NCI-H1694 treated with DMSO at 0.1 percent for 48 hours (cell line): ENCODE measurements at places on chromosomes 11 and 22.

- DNase-seq = no peak
These were observed 11.8 kb upstream of the SELENOH start for GRCh38 chr11:57729479-57729878.

GRCh38 chr22:40423882-40424640 is 53.7 kb downstream of the SGSM3 start:
- no peak for DNase-seq

DNA sequence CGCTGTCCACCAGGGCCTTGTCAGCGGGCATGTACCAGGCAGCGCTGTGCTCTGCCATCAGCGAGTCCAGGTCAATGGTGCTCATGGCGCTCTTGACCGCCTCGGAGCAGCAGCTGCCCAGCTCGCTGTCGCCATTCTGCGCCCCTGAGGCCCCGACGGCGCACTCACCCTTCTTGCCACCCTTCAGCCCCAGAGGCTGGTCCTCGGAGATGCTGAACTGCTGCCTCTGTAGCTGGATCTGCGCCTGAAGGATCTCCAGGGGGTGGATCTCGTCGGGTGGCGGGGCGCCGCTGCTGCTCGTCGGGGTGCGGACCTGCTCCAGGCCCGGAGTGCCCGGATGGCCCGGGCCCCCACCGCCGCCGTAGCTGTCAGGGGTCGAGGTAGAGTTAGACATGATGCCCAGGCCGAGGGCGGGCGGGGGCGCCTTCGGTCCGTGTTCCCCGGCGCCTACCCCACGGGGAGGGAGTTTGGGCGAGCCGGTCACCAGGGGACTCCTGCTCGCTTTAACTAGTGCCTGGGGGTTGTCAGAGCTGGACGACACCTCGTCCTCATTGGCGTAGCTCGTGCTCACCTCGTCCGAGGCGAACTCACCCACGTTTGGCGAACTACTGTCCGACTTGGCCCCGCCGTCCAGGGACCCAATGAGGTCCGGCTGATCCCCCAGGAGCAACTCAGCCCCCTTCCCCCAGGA is 4.6 kb downstream of the MN1 start:
- DNase-seq = no peak

GRCh38 chr11:13596611-13597326 is 71.7 kb upstream of the FAR1 start:
- DNase-seq = no peak

- DNase-seq = no peak
These were observed 15.9 kb downstream of the CYP2D6 start for GRCh38 chr22:42114721-42115120.

DNA sequence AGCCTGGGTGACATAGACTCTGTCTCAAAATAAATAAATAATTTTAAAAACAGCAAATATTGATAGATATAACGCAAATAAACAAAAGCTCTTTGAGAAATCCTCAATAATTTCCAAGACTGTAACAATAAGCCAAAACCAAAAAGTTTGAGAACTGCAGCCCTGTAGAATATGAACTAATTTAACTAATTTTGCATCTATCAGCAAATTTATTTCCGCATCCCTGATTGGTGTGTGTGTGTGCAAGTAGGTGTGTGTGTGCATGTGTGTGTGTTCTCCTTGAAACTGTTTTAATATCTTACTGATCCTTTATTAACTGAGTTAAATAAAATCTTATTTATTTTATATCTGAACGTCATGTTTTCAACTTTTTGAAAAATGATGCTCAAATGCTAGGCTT is 67.0 kb upstream of the ISX start:
- no peak for DNase-seq

GRCh38 chr11:128116885-128117284 is 470.5 kb downstream of the ETS1 start:
- no peak for DNase-seq

DNA sequence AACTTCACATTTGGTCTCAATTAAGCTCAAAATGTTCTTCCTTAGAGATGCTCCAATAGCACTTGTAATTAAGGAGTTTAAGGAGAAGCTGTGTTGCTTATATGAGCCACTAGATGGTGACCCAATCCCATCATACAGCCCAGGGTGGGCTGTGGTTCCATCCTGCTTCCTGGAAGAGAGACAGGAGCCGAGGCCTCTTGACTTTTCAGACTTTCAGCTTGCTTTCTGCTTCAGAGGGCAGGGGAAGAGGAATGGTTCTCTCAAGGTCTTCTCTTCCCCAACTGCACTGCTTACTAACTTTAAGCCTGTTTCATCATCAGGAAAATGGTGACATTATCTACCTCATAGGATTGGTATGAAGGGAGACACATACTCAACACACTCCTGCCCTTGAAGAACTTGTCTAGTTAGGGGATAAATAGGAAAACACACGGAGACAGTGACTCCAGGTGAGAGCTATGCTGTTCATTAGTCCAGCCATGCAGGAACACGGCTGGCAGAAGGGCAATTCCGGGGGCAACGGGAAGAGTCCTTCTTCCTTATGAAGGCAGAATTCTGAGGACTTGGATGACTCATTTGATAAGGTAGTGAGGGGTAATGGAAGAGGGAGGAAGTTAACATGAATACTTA is 20.1 kb downstream of the TMEM218 start:
- DNase-seq = peak; percentile 9

GRCh38 chr11:73940801-73941570 is 9.8 kb upstream of the DNAJB13 start:
- no peak for DNase-seq

GRCh38 chr11:116072601-116073410 is 568.6 kb upstream of the CADM1 start:
- DNase-seq = no peak

- DNase-seq = no peak
These were observed 121.2 kb downstream of the NCAM1 start for GRCh38 chr11:113082341-113082955.

GRCh38 chr11:77823775-77824174 is 2.8 kb downstream of the AAMDC start:
- no peak for DNase-seq

DNA sequence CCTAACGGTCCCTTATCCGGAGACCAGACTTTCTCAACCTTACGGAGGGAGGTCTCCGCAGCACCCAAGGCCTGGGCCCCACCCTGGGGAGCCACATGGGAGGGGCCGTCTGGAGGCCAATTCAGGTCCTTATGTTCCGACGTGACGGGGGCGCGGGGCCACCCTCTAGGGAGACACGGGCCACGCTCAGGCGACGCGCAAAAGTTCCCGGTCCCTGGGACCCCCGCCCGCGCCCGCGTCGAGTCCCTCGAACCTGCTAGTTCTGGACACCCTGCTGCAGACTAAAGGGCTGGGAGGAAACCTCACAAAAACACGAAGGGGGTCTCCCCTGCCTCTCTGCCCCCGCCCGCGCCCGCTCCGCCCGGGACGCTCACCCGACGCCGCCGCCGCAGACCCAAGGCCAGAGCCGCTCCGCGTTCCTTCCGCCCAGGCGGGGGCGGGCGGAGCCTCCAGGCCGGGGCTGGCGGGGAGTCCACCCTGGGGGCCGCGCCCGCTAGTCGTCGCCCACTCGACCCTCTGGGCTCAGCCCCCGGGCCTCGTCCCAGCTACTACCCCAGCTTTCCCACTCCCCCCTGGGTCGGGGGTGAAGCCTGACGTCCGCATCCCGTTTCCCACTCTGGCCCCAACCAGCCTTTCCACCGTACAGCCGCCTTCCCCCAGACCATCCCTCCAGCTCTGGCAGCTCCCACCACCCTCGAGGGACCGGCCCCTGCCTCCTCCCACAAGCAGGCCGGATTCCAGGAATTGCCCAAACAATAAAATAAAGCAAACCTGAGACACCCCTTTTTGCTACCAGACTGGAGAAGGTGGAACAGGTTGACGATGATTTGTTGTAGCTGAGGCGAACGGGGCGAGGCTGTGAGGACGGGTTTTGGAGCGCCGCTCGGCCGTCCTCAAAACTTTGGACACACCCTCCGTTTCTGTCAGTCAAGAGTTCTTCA is 2.7 kb downstream of the RNH1 start:
- DNase-seq = no peak

GRCh38 chr22:38014083-38014482 is 29.7 kb upstream of the SOX10 start:
- DNase-seq = no peak

- DNase-seq = peak; percentile 39
These were observed at the start of gene LDLRAD3 for GRCh38 chr11:35943713-35944502. Gene LDLRAD3 (plus strand): TSS chr11:35944062. CDS start chr11:35944099, 37 bp downstream.

DNA sequence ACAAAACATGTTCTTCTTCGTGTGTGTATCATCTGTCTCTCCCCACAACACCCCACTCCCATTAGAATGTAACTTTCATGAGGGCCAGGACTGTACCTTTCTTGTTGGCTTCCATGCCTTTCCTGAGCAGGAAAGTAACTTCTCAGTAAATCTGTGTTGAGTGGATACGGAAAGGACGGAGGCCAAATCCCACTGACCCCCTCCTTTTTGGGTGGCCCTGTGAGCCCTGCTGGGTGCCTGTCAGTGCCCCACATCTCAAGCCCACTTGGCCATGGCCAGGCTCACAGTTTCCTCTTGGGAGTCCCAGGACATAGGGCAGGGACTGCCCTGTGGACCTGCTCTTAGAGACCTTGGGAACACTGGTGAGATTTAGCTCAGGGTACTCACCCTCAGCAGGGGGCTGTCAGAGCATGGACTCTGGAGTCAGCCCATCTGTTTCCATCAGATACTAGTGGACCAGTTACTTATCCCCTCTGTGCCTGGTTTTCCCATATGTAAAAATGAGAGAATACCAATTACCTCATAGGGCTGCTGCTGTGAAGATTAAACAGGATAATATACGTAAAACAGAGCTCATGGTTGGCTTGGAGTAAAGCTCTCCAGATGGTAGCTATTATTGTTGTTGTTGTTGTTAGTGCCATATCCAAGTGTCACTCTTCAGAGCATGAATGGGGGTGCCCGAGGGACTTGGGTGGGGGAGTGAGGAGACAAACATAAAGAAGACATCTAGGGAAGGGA is 1.0 kb upstream of the C11orf96 start:
- peak; percentile 55 for DNase-seq

DNA sequence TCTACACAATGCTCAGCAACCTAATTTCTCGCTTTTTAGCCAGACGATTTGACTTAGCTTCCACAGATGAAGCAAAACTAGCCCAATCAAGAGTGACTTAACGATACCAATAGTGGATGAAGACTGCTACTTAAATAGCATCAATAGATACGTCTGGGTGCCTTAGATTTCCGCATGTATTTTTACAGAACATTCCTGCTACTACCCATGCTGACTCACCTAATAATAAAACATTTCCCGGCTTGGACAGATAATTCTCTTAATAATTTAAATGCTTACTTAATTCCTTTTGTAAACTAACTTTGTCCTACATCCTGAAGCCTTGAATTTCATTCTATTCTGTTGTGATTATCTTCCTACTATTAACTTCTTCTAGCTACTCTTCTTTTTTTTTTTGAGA is 5.2 kb upstream of the LAYN start:
- DNase-seq = no peak

DNA sequence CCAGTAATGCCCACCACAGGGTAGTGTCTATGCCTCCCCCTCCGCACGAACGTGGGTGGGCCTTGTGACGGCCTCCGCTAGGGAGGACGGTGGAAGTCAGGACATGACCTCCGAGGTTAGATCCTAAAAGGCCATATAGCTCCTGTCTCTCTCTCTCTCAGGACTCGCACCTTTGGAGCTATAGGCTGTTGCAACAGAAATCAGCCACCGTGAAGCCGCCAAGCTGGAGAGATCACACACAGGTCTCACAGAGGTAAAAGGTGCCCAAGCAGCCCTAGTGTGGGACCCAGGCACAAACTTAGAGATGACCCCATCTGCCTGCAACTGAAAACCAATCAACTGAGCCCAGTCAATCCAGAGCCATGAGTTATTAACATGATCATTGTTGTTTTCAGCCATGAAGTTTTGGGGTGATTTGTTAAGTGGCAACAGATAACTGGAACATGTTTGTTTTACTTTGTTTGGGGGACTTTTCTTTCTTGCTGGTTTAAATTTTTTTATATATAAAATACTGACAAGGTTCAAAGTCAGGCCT is 7.4 kb upstream of the NAP1L4 start:
- DNase-seq = no peak

DNA sequence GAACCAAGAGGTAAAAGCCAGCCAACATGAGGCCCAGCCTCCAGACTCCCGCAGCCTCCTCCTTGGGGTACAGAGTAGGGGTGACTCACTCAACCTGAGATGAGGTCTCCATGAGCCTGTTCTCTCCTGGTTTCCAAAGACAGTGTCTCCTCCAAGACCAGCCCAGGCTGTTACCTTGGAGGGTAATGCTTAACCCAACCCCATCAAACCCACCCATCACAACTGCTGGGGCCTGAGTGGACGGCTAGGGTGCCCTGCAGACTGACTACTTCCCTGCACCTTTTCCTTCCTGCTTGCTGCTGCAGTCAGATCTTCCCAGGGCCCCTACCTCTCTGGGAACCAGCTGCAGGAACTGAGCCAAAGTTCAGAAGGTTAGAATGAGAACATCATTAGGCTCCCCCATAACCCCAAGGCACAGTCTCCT is 5.1 kb upstream of the NOL12 start:
- DNase-seq = no peak

DNA sequence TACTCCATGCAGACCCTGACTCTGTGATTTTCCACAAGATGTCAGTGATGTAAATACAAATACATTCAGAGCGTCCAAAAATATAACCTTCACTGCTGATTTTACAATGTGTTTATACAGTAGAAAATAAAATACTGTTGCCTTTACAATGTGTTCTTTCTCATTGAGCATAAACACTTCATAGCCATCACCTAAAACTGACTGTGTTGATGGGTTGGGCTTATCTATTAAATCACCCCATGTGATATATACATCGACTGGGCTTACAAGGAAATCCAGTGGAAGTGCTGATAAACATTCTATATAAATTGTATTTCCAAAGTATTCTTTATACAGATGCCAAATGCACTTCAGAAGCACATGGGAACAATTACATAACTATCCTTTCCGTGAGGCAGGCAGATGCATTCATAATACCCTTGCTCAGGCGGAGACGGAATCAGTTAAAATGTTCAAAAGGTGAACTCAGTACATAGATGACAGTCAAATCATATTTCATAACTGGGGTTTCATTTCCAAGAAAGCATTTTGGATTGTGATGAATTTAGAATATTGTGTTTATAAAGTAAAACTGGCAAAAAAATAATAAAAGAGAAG is 27.7 kb downstream of the DDI1 start:
- no peak for DNase-seq

DNA sequence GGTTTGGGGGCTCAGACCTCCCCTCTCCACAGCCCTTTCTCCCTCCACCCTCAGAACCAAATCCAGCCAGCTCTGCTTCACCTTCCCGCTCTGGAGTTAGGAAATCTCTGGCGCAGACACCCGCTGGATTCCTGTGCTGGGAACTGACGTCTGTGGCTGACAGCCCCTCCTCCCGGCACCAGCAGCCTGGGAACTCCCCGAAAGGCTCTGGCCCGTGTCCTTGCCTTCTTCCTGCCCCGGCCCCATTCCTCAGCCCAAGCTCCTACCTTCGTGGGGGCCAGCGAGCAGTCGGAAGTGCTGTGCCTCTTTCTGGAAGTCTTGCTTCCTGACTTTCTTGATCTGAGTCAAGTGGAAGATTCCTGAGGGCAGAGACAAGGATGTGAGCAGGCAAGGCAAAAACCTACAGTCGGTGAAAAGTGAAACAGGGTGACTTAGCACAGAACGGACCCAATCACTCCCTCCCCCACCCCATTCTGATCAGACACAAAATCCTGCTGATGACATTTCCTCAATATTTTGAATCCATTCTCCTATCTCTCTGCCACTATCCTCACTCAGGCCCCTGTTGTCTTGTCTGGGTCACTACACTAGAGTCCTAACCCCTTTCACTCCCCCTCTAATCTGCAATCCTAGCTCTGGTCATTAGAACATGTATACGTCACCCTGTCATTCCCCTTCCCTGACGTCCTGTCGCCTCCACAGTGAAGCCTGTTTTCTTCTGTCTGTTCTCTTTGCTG is 34.1 kb downstream of the CHRDL2 start:
- no peak for DNase-seq

GRCh38 chr11:69950120-69950519 is 128.0 kb upstream of the ANO1 start:
- no peak for DNase-seq

- no peak for DNase-seq
These were observed 76.2 kb downstream of the SLC1A2 start for GRCh38 chr11:35343033-35343598.
